ENCODE measurements at places on chromosomes 5 and 9.

DNA sequence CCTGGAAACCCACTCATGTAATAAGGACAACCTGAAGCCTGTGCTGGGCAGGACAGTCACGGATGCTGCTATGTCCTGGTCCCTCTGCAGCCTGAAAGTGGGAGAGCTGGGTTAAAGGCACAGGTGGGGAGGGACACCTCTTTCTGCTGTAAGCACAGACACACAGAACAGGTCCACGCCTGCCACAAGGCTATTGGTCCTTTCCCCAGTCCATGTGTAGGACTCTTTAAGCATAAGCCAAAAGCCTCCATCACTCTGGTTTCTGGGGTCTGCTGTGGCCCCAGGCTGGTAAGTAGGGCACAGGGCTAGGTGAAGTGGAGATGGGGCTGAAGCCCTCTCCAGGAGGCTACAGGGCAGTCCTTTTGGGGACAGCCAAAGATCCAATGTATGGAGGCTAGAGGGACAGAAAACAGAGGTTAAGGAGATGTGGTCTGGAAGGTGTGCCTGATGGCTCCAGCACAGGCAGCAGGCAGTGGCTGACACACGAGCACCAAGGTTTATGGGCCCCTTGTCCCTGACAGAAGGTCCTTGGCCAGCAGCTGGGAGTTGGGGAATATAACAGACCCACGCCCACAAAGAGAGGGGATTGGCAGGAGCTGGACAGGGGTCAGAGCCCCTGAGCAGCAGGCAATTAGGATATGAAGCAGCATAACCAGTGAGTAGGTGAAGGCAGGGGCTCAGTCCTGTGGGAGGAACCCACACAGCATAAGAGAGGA is 203.6 kb upstream of the MVB12B start:
- no peak for DNase-seq

DNA sequence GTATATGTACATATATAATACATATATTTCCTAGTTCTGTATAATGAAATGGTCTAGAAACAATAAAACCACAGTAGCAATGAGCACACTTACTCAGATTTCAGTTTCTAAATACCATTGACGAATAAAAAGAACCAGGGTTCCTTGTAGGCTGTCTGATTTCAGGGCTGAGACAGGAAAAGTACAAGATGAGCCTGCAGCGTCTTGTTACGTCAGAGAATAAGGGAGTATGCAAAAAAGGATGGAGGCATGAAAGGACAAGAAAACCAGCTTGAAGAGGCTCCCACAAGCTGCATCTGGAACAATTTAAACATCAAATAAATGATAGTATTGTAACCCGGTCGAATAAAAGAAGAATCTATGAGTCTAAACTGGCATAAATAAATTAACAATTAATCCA is 17.8 kb upstream of the TIFAB start:
- no peak for DNase-seq

- peak; percentile 36 for DNase-seq
These were observed 211.2 kb downstream of the GOLPH3 start for GRCh38 chr5:31962871-31963307.

DNA sequence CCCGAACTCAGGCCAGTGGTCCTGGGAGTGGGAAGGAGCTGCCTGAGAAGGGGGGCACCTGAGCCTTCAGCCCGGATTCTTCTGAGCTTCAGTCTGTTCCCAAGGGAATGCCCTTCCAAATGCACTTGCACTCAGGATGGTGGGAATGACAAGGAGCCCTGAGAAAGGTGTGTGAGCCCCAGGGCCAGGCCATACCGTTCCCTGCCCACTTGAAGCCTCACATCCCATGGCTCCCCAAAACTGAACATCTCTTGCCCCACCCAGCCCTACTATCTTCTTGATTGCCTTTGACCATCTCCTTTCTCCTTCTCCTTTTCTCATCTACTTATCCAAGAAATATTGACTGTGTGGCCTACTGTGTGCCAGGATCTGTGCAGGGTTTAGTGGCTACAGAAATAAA is 84.4 kb upstream of the HSPA9 start:
- DNase-seq: no peak

- no peak for DNase-seq
These were observed 53.9 kb downstream of the DPYSL3 start for GRCh38 chr5:147455822-147456450.

DNA sequence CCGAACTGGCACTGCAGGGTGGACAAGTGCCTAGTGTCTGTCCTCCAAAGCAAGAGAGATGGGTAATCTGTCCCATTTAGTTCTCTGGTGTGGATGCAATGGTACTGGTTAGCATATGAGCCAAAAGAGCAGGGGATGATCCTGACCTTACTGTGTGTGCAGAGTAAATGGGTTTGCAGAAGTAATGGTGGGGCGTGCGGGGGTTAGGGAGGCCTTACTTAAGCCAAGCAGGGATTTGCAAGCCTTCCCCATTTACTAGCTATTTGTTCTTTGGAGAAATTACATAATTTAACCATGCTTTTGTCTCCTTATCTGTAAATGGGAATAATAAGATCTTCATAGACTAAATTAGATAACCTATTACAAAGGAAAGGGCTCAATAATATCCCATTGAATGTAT is 19.9 kb upstream of the LCP2 start:
- no peak for DNase-seq

Measured in fibroblast of skin of right biceps (primary cell).